ENCODE measurements at places on chromosomes 7 and 10. TPM values are rescaled to one million over a fixed set of nuclear protein-coding genes. Genes with fewer than 3 reads are reported as not detected.

GRCh38 chr7:152702-153391, 39.5 kb upstream of the FAM20C start:
- DNase-seq = no peak

DNA sequence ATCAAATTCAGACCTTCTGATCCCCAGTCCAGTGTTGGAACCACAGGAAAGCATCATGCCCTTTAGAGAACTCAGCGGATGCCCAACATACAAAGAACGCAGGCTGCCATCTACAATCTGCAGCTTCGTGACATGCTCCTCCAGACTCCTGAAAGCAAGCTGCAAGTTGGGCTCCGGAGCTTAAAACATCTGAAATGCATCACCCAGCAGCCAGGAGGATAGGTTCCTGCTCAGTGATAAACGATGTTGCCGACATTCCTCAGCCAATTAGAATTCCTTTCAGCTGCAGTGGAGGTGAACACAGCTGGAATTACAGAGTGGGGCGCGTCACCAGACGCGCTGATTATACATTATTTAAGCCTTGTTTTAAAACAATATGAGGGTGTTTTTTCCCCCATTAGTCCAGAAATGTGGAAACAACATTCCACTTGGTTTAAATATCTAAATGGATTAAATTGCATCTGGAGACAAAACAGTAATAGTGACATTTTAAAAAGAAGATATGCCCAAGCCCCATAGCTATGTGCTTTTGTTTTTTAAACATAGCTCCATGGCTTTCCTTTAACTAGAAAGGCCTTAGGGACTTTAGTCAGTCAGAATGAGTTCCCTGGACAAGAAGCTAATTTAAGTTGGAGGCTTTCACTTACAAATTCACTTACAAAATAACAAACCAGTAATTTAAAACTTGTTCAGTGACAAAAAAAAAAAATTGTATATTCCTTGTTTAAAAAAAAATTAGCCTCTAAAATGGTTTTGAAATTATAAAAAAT, 6.3 kb downstream of the SMURF1 start:
- DNase-seq = peak; percentile 32

PIK3CG gene
- 1.1 TPM for polyA plus RNA-seq

DNA sequence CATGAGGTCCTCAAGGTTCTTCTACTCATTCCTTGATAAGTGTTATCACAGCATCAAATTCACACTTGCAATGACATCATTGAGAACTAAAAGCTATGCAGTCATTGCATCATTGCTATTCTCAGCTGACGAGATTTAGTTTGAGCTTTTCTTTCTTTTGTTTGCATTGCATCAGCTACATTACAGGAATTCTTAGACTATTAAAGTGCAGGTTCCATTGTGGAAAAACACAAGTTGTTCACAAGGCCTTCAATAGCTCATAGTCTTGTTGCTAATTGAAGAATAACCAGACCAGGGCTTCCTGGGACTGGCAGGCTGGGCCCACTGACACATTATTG, 139.3 kb downstream of the CXCL12 start:
- no peak for DNase-seq

DNA sequence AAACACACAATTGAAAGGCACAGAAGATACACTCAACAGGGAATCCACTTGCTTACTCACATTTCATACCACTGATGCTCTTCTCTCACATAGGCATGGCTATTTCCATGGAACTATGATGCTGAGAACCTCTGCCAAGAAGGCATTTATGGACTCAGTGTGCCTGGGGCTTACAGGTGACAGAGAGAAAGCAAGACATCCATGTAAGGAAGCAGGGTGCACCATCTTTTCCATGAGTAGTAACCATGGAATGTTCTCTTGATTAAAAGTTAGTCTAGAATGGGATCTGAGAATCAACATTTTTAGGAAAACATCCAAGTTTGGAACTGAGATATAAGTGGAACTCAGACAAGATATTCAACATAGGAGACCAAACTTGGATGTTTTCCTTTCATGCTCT, 52.5 kb upstream of the MACC1 start:
- DNase-seq = no peak

- DNase-seq = no peak
Measured at GRCh38 chr10:83723080-83723479, 416.2 kb upstream of the GHITM start.

DNA sequence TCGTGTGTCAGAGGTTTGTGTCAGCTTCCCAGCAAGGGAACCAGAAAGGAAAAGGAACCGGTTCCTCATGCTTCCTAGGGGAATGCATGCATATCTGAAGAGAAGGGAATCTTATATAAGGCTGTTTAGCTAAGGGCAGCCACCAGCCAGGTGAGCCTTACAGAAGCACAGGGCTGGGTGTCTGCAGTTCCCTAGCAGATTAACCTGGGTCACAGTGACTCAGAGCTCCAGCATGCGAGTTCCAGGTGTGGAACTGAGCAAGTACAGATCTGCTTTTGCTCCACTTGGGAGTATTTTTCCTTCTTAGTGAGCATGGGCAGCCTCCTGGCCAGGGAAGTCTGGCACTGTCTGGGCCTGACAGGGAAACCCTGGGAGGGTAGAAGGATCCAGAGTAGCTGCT, 957 bp upstream of the ANKRD2 start:
- peak; percentile 50 for DNase-seq
